ENCODE measurements at places on chromosomes 7 and 10.

DNA sequence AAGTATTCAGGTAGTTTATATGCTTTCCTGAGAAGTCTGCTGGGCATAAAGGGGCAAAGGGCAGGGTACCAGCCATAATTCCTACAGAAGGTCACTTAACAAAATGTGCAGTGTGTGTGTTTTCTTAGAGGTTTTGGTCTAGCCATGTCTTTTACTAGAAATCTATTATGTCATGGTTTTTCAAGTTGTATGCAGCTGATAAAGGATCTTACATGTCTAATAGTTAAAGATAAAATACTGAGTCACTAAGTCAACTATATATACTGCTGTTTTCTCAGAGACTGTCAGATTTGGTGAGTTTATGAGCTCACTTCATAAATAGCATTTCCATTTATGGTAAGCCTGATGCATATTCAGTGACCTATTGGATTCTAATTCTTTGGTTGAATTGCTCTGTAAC is 7.7 kb downstream of the CASP2 start:
- DNase-seq: no peak

DNA sequence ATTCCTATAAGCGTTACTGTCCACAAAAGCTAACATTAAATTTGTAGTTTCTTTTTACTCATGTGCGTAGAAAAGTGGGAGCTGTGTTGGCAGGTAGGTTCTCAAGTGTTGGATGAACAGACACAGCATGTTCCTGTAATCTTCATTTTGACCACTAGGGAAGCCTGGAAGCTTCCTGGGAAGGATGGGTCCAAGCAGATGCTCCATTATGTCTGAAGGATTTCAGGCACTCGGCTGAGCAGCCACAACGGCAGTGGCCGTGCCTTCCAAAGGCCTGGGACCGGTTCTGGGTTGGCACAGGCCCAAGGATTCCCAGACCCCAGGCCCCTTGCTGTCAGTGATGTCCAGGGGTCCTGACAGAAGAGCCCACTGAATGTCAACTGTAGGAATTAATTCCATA is 386.3 kb downstream of the TNS3 start:
- DNase-seq: no peak

DNA sequence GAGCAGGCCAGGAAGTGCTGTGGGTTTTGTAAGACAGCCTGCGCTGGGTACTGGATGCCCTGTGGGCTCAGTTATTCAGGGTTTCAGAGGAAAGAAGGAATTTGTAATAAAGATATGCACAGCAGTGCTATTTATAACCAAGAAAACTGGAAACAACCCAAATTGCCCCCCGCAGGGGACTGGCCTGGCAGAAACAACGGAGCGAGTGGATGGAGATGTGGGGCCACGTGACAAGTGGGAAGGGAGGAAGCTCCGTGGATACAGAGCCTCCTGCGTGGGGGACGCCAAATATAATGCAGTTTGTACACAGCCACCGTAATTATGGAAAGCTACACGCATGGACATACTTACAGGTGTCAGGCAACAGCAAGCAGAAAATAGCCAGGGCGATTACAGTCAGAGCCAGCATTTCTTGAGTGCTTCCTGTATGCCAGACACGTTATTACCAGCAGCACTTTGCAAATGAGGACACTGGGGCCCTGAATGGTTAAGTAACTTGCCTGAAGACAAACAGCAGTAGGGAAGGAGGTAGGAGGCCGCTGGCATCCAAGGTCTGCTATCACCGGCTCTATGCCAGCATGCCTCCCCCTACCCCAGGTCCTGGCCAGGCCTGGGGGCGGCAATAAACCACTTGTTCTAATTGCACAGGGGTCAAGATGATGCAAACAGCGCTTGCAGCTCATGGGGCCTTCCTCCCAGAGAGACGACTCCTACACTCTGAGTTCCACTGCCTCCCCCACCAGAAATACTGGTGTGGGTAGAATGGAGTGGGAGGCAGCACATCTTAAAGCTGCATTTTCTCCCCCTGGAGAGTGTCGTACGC is 8.7 kb upstream of the CAMK2B start:
- DNase-seq: no peak

DNA sequence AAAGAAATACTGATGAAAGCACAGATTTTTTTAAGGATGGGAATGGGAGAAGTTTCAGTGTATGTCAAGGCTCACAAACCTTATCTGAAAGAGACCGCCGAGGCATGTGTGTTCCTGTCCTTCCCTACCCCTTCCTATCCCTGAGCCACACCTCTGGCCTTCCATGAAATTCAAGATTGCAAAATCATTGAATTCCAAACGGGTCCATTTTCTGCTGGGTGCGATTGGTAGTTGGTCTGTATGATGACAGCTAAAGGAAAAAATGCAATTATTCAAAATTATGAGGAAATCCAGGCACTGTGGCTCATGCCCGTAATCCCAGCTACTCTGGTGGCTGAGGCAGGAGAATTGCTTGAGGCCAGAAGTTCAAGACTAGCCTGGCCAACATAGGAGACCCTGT is 170.1 kb downstream of the ARHGAP12 start:
- no peak for DNase-seq

DNA sequence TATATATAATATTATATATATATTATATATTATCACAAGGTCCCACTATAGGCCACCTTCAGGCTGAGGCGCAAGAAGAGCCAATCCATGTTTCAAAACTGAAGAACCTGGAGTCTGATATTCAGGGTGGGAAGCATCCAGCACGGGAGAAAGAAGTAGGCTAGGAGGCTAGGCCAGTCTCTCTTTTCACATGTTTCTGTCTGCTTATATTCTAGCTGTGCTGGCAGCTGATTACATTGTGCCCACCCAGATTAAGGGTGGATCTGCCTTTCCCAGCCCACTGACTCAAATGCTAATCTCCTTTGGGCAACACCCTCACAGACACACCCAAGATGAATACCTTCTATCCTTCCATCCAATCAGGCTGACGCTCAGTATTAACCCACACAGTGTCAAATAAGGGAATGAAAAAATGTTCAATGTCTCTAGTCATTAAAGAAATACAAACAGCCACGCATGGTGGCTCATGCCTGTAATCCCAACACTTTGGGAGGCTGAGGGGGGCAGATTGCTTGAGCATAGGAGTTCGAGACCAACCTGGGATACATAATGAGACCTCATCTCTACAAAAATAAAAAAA is 135.4 kb upstream of the PCBD1 start:
- no peak for DNase-seq

All from GM12892 (cell line).